ENCODE measurements at places on chromosomes 4 and X.

GRCh38 chrX:7828594-7828993 lies 14.4 kb upstream of the VCX start:
- DNase-seq, result no peak

GRCh38 chr4:112978691-112979472 lies 70.6 kb upstream of the ANK2 start:
- DNase-seq, result no peak

DNA sequence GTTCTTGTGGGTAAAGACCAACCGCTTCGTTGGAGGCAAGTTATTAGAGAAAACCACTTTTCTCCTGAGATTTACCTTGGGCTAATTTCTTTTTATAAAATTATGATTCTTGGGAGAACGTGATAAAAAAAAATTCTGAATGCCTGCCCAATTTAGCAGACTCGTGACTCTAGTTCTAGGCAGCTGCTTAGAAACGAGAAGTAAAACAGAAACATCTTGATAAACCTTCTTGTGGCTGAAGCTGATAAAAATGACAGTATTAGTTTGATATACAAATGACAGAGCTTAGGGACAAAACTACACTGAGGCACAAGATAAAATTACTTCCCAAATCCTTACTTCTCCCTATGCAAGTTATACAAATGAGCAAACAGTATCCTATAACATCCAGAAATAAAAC lies 458.9 kb upstream of the TEX13C start:
- no peak for DNase-seq

- no peak for DNase-seq
These were observed 94.7 kb upstream of the SRD5A3 start for GRCh38 chr4:55251342-55251741.

DNA sequence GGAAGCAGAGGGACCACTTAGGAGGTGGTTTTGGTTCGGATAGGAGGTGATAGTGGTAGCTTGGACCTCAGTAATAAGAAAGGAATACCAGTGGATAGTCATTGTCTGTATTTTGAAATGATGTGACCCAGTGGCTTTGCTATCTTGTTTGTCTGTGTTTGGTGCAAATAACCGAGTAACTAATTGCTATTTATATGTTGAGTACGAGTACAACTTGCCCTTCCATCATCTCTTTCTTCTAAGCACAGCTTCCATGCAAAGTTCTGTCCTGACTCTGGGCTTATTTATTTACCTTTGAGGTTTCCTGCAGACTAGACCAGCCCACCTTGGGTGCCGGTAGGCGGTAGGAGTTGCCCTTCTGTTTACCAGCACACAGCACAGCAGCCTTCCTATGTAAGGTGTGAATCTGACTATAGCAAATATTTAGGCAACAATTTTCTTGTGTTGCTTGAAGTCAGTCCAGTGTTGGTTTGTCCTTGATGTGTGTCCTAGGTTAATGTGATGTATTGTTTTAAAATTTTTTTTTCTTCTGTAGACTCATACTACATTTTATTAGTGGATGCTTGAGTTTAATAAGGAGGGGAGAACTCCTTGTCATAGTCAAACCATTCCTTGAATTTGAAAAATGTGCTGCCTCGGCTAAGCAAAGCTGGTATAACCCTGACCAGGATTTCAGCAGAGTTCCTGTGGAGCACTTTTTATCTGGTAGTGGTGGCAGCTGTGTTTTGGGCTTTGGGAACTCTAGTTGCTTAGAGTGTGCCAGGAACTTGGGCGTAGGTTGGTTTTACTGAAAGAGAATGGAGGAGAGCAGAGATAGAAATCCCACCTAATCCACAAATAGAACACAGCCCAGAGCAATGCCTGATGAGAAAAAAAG lies 21.9 kb downstream of the PTTG2 start:
- DNase-seq, result no peak

DNA sequence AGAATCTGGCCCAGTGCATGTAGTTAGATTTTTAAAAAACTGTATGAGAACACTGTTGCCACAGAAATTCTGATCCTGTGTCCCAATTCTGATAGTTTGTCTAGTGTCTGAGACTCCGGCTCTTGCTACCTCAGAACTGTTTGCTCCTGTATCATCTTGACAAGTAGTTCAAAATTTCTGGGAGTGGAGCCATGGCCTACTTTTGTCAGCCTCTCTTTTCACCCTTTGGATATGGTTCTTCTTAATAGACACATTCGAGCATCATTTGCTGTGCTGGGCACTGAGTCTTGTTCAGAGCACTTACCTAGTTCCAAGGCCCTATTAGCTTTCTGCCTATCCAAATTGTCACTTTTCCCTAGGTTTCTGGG lies 46.9 kb downstream of the ATP10D start:
- no peak for DNase-seq

- peak; percentile 43 for DNase-seq
These were observed 13.0 kb upstream of the TMEM156 start for GRCh38 chr4:39044956-39045826.

- DNase-seq, result peak; percentile 77
These were observed 60.9 kb upstream of the PACRGL start for GRCh38 chr4:20639346-20639745.

GRCh38 chrX:599837-600715 lies 30.5 kb upstream of the SHOX start:
- DNase-seq, result no peak

DNA sequence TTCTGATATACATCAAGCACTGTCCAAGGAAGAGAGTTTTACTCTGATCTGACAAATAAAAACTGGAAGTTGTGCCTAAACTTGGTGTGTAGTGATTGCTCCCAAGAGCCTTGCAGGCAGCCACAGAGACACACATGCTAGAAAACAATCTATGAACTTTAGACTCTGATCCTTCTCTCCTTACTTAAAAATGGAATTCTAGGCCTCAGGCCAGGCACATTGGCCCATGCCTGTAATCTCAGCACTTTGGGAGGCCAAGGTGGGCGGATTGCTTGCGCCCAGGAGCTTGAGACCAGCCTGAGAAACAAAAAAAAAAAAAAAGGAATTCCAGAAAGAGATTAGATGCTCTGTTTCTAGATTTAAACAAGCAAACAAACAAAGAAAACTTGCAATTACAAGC lies 45.6 kb upstream of the S100G start:
- no peak for DNase-seq

DNA sequence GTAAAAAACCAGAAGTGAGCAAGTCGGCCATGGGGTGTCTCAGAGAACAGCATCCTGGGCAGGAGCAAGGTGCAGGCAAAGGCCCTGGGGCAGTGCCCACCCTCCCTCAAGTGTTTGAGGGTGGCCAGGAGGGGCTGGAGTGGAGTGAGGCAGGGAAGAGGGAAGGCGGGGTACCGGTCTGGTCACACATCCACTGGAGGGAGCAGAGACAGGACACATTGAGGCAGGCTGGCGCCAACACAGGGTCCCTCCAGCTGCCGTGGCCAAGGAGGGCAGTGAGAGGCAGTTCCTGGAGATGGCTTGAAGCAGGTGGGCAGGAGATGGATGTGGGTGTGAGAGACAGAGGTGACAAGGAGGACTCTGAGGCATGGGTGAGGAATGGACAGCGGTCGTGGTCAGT lies 20.3 kb upstream of the RNF4 start:
- no peak for DNase-seq

GRCh38 chr4:54318904-54319303 lies 89.8 kb downstream of the PDGFRA start:
- no peak for DNase-seq

DNA sequence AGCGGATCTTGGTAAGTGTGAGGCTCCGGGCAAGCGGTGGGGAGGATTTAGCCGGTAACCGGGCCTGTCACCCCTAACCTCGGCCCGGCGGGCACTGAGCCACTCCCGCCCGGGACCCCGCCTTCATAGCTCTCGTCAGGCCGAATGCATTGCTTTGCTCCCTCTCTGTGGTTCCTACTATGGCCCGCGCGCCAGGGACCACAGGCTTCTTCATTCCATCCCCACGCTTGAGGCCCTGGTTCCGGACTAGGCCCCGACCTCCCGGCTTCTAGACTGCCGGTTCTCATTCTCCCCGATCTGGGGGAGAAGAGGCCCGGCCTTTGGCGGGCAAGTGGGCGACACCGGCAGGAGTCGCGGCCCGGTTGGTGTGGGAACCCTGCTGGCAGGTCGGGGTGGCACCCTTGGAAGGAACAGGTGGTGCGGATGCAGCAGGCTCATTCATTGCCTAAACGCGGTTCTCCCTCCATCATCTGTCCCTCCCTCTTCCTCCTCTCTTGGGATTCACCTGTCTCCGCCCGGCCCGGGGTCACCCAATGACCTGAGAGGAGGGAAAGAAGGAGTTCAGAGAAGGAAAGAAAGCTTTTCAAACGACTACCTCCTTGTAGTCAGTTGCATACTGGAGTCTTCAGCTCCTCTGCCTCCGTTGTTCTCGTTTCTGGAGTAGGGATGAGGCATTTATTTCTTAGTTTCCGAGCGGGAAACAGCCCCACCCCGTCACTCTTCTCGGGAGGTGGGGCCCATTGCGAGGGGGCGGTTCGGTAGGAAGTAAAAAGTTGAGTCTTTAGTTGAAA lies at the start of gene NDUFC1:
Gene NDUFC1, minus strand, starts transcription at position 657 of the 791 bp plus-strand sequence. CDS start 6,679 bp downstream, outside the sequence.
- DNase-seq, result no peak

GRCh38 chr4:103887191-103887590 lies 167.4 kb upstream of the TACR3 start:
- DNase-seq, result no peak

- no peak for DNase-seq
These were observed 167.4 kb upstream of the NAP1L5 start for GRCh38 chr4:88865046-88865445.

DNA sequence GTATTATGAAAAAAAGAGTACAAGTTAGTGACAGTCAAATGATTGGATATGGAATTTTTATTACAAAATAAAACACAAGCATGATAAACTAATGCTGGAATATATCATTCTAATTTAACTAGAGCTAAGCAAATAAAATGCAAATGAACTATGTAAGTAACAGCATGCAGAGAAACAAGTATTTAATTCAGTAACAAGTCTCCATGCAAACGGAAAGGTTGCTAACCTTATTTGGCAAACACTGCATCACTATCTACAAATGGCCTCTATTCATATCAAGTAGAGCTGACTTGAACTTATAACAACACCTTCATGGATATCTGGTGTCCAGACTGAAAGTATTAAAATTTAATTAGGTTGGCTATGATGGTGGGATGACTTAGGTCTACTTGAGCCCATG lies 15.4 kb downstream of the PPM1K start:
- DNase-seq, result no peak

GRCh38 chr4:119666653-119667091 lies 38.1 kb upstream of the PDE5A start:
- DNase-seq, result no peak

DNA sequence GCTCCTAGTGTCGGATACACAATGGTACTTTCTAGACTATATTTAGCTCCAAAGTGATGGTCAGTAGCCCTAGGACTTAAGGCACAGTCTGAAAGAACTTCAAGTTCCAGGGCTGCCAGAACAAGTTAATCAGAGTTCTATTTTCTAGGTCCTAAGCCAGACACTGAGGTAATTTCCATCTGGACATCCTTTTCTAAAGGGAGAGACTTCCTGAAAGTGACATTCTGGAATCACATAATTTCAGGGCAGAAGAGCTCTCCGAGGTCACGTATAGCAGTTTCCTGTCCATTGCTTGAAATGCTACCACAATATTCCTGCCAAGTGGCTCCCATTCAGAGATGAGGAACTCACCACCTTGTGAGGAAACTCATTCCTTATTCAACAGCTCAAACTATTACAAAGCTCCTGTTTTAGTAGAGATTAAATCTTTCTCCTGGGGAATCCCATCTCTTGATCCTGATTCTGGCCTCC lies 117.9 kb downstream of the COL25A1 start:
- no peak for DNase-seq

DNA sequence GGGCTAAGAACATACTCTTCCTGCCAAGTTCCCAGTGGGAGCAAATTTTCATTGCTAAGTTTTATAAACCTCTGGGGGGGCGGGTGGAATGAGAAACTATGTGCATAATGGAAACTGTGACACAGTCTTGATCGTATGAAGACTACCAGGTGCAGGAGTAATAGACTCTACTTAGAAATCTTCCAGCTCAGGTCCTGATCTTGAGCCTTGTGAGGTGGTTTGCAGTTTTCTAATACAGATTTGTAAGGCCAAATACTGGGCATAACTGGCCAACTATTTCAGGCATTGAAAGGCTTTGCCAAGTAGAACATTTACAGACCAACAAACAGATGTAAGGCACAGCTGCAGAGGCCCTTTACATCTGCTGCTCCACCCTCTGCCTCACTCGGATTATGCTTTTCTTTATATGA lies 89.7 kb upstream of the CBR4 start:
- no peak for DNase-seq

GRCh38 chrX:100685284-100685996 lies 41.4 kb downstream of the SRPX2 start:
- DNase-seq, result peak; percentile 30

- no peak for DNase-seq
These were observed 128.0 kb downstream of the AFAP1 start for GRCh38 chr4:7811536-7812191.

- DNase-seq, result no peak
These were observed 37.7 kb downstream of the PDHA2 start for GRCh38 chr4:95877636-95878035.

- DNase-seq, result no peak
These were observed 91.5 kb upstream of the S100G start for GRCh38 chrX:16558489-16558888.

- DNase-seq, result no peak
These were observed 75.1 kb upstream of the DDX3X start for GRCh38 chrX:41258871-41259270.

DNA sequence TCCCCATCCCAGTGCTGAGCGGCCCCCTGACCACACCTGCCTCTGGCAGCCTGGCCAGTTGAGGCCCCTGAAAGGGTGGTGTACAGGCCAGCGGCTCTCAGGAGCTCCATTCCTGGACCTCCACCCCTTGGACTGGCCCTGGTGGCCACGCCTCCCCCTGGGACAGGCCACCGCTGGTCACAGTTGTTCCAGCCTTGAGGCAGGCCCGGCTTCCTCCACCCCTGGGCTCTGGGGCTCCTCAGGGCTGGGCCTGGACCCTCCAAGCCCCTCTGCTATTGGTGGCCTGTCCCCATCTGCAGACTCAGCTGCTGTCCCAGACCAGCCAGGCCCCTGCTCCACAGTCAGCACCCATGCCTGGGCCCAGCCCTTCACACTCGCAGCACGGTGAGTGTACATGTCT lies 93.2 kb upstream of the NKX1-1 start:
- no peak for DNase-seq

GRCh38 chrX:153303276-153304262 lies 18.0 kb downstream of the PNMA6F start:
- DNase-seq, result no peak

DNA sequence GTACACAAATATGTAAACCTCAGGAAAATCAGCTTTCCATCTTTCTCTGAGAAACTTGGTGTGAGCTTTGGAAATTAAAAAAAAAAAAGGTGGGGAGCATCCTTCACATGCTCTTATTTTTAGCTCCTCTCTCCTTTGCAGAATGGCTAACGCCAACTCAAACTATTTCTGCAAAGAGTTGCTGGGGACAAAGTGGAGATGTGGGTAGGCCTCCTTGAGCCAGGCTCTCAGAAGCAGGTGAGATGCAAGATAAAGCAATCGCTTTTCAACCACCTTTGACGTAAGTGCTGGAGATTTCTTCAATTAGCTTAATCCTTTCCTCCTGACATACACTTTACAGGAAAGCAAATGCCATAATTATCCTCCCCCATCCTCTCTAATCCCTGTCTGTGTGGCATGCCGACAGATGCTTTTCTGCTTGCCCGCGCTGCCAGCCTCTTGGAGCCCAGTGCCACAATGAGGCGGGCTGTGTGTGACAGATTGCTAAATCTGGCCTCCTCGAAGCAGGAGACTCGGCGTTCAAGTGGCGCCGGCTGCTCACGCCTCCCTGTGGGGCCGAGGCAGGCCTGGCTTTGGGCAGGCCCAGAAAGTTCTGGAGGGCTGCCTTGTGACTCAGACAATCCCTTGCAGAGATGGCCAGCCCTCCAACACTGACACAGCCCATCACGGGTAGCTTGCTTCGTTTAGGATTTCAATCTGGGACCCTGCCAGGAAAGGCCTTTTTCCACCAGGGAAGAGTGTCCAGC lies 64.9 kb upstream of the SOD3 start:
- DNase-seq, result no peak

All from NCI-H774 (cell line).